ENCODE measurements at places on chromosomes 7 and 10.

DNA sequence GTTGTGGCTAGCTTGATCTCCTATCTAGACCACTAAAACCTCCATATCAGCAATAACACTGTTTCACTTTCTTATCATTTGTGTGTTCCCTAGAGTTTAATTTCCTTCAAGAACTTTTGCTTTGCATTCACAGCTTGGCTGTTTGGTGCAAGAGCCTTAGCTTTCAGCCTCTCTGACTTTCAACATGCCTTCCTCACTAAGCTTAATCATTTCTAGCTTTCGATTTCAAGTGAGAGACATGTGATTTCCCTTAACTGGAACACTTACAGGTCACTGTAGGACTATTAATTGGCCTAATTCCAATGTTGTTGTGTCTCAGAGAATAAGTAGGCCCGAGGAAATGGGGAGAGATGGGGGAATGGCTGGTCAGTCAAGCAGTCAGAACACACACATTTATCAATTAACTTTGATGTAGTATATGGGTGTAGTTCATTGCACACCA lies 10.6 kb upstream of the BPGM start:
- no peak for DNase-seq

- DNase-seq = peak; percentile 88
Measured at GRCh38 chr10:33248638-33249037, 85.8 kb downstream of the NRP1 start.

GRCh38 chr10:61487506-61487905 lies 34.3 kb upstream of the TMEM26 start:
- no peak for DNase-seq

DNA sequence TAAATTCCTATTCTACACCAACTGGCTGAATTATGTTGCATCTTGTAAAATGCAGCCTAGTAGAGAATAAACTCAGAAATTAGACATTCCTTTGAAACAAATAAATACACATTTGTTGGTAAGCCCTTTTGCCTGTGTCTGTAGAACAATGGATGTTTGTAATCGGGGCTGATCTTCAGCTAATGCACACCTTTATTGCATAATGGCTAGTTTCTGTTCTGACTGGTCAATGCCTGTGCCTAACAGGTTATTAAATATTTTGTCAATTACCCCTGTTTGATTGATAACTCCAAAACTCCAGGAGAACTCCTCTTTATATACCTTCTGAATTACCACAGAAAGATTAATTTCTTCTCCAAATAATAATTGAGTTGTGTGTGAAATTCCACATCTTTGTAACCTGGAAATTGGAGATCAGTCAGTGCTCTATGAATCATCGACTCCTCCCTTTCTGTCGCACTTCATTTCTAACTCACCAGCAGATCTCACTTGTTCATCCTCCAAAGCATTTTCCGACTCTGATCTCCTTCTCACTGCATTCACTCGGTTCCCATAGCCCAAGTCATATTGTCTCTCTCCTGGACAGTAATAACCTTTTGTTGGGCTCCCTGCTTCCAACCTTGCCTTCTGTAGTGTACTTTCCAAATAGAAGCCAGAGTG lies 196.0 kb upstream of the FZD1 start:
- no peak for DNase-seq

DNA sequence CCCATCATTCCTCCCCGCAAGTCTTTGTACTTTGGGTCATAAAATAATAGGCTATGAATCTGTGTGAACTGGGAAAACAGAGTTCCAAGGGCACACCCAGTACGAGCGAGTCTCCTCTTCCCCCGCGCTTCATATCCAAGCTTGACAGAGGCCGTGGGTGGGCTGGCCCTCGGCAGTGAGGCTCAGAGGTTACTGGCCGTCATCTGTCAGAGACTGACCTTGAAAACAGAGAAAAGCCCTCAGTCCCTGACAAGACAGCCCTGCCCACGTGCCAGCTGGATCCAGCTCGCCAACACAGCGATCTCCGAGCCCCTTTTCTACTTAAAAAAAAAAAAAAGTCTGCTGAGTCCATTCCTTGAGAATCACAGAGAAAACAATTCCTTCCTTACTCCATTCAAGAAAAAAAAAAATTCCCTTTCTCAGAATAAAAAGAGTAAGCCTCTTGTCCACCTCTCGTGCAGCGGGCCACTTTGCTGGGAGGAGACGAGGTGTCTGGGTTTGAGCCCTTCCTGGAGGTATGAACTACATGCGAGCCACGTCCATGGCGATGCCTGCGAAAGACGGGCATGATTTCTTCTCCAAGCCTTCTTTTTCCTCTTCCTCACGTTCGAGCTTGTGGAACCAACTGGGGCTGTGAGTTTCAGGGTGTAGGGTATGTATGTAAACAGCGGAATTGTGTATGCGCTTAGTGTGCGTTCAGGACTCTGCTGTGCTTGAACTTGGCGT lies 744 bp upstream of the BICC1 start:
- DNase-seq = peak; percentile 11

DNA sequence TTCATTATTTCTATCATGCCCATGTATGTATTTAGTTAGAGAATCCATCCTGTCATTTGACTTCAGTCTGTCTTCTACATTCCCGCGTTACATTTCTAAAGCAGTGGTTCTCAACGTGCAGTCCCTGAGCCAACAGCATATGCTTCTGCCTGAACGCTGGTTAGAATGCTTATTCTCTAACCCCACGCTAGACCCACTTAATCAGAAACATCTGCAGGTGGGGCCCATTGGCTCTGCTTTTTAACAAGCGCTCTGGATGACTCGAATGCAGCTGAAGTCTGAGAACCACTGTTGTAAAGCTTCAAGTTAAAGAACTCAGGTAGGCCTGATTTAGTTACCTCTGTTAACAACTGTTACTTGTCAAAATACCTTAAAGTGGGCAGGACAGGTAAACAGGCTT lies 38.2 kb downstream of the NEUROD6 start:
- DNase-seq = no peak

DNA sequence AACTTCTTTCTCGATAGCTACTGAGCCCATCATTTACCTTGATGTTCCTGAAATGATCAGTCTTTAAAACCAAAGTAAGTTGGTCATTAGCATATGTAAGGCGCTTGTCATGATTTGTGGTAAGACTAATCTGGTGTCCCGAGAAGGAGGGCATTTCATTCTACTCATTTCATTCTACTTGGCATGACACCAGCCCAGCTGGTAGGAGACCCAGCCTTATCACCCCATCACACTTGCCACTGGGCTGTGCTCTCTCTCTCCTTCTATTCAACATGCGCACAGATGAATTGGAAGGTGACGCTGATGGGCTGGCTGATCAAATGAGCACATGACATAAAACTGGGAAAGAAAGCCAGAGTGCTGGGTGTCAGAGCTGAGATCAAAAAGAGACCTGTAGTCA lies 65.7 kb downstream of the CRTAC1 start:
- DNase-seq = no peak
